ENCODE measurements at places on chromosomes 1 and 21.

GRCh38 chr1:187985897-187986654 lies 1157.3 kb downstream of the PLA2G4A start:
- no peak for DNase-seq

DNA sequence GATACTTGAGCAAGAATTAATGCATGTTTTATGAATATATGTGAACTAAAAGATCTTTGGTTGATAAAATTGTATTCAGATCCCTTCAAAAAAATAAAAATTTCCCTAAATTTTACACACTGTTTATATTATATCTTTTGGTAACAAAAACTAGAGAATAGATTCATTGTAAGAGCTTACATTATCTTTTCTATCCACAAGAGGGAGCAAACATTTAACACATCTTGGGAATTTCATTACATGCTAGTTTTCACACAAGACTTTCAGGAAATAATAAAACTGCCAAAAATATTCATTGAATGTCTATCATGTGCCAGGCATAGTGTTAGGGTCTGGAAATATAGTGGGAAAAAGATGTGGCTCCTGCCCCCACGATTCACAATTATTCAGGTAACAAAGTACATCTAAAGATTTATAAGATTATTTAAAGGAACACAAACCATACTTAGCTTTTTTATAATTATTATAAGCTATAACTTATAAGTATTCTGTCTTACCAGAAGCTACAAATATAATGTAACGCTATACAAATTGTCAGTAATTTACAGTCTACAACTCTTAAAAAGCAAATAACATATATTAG lies 30.6 kb downstream of the FAF1 start:
- no peak for DNase-seq

- no peak for DNase-seq
Observed at GRCh38 chr1:1052003-1052840, 21.9 kb downstream of the RNF223 start.

DNA sequence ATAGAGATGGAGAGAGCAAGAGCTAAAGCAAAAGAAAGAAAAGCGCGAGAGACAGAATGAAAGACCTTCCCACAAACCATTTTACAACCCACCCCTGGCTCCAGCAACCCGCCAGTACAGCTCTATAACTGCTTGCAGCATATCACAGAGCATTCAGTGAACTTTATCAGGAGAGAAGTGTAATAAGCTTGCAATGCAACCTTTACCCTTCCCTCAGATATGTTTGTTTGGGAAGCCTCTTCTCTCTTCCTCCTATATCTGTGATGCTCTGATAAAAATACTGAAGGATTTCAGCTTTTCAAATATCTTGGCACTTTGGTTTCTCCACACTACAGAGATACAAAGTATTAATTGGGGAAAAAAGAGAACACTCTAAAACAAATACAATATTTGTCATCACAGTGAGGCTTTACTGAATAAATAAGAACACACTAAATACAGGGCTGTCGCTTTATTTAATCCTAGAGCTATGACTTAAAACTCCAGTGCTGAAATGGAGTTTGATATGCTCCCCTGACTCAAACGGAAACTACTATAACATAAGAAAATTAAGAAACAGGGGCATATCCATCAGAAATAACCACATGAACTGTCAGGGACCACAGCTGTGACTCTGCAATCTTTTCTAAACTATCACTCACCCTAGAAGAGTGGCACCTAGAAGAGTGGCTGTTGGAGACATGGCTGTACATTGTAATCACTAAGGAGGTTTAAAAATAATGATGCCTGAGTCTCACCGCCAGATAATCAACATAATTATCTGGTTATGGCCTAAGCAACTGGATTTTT lies 6.7 kb downstream of the CRP start:
- DNase-seq: no peak

DNA sequence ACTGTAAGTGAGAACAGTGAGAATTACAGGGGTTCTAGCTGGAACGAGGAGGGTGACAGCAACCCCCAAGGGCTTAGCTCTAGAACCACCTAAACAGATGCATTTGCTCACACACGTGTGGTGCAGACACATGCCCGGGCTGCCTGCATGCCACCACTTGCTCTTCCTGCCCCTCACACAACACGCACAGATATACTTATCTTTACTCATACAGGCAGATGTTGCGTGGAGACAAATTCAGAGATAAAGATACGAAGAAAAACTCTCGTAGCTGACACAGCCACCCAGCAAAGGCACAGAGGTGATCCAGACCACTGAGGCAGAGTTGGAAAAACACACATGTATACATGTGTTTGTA lies 13.5 kb downstream of the VANGL1 start:
- DNase-seq: no peak

DNA sequence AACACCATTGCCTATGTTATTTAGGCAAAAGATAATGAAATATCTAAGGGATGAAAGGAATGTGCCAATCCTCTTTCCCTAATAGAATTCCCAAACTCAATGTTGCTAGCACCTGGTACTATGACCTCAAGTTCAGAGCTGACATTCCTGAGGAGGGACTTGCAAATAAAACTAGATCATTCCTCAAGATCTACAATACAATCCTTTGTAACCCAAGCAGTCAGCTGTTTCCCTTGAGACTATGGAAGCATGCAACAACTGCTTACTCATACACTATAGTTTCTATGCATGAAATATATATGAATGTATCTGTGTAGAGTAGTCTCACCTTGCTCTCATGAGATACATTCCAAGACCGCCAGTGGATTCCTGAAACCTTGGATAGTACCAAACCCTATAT lies 65.0 kb downstream of the ABL2 start:
- no peak for DNase-seq

GRCh38 chr1:87814573-87814972 lies 485.9 kb downstream of the LMO4 start:
- DNase-seq: no peak

DNA sequence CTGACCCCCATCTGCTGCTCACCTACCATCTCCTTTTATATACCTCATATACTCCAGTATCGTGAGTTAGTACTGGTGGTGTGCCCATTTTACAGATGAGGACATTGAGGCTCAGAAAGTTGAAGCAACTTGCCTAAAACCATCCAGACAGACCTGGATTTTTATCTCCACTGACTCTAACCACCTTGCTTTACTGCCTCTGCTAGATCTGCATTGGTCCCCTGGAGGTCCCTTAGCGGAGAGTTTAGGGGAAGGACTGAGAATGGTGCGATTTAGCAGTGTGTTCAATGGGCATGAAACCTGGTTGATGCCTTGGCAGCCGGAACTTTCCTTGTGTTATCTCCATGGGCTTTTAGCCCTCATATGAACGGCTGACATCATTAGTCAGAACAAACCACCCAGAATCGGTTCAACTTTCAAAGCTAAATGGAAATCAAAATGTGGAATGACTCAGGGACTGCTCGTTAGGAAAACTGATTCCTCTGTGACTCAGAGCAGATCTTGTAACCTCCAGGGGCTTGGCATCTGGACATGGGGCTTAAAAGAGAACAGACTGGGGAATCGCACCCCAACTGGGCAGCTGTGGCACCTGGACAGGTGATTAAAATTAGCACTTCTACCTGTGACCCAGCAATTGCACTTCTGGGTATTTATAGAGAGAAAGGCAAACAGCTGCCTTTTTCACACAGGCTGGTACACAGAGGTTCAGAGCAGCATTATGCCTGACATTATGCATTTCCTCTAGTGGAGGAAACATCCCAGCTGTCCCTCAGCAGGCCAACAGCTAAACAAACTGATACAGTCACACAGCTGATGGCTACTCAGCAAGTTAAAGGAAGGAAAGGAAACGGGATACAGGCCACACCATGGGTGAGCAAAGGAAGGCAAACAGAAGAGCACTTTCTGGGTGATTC lies 25.3 kb downstream of the TMEM51 start:
- no peak for DNase-seq

DNA sequence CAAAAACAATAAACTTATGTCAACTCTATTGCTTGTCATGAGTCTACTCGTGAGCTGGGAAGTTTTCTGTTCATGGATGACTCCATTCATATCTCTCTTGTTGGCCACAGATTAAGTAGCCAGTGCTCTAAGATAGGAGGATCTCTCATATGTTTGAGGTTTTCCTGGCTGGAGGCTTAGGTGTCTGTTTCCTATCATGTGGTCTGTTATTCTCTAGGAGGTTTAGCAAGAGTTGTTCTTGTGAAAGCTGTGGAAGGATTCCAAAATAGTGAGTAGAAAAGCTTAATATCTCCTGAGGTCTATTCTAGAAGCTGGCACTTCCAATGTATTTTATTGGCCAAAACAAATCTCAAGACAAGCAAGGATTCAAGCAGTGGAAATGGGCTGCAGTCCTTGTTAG lies 5.8 kb upstream of the KRTAP20-2 start:
- no peak for DNase-seq

DNA sequence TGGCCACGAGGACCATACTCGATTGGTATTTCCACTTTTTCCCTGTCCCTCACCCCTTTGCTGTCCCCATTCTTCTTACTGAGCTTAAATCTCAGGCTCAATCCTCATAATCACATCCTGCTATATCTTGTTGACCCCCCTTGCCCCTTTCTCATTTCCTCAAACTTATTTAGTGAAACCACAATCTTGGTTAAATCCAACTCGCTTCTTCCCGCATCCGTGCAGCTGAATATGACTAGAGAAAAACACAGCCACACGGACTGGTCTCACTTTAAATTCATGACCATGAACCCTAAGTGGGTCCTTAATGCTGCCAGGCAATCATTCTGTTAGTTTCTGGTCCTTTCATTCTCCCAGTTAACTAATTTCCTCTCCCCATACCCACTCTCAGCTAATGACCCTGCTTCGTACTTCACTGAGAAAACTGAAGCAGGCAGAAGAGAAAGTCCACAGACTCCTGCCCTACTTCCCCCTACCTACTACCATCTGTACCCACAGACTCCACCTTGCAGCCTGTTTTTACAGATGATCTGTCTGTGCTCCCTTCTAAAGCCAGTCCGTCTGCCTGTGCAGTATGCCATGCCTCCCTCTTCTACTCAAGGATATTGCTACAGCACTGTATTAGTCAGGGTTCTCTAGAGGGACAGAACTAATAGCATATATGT lies 96.8 kb upstream of the LMO4 start:
- no peak for DNase-seq

DNA sequence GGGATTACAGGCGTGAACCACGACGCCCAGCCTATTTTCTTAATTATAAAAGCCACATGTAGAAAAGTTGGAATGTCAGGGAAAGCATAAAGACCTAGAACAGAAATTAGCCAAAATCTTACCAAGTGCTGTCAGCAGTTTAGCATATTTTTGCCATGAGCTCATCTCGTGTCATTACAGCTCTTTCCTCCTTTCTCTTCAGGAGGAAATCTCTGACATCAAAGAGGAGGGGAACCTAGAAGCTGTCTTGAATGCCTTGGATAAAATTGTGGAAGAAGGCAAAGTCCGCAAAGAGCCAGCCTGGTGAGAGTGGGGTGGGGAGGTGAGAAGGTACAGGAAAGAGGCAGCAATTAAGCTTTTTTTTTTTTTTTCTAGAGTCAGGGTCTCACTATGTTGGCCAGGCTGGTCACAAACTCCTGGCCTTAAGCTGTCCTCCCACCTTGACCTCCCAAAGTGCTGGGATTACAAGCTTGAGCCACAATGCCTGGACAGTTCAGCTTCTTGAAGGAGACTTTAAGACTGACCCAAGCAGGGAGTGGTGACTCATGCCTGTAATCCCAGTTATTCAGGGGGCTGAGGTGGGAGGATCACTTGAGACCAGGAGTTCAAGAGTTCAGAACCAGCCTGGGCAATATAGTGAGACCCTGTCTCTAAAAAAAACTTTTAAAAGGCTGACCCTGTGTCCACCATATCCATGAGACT lies 8.4 kb upstream of the BGLAP start:
- no peak for DNase-seq

GRCh38 chr1:54967372-54967771 lies 13.1 kb upstream of the TMEM61 start:
- no peak for DNase-seq

DNA sequence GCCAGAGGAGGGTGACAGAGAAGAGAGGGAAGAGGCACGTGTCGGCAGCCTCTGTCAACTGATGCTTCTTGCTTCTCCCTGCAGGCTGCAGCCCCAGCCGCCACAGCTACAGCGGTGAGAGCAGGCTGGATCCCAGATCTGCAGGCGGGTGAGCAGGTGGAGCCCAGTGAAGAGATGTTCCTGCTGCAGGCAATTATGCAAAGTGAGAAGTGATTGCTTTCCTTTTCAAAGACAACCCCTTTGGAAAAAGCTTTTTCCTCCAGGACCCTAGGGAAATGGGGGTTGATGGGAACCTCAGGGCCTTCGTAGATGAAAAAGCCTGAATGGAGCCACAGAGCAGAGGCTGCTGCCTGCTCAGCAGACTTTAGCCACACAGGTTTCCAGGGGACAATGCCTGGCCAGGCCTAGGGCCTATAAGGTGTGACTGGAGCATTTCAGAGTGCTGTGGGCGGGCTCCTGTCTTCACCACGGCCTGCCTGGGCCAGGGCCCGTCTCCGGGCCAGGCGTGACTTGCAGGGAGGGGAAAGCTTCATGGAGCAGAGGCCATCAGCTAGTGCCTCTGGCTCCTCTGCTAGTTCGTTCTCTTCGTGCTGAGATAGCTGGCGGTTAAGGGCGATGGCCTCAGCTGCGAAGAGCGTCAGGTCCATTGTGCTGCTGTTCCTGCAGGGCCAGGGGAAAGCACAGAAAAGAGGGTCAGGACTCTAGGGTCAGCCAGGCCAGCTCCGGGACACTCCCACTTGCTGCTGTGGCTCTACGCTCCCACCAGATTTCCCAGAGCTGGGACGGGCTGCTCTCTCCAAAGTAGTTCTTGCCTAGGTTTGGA lies 6.9 kb upstream of the KNCN start:
- no peak for DNase-seq

DNA sequence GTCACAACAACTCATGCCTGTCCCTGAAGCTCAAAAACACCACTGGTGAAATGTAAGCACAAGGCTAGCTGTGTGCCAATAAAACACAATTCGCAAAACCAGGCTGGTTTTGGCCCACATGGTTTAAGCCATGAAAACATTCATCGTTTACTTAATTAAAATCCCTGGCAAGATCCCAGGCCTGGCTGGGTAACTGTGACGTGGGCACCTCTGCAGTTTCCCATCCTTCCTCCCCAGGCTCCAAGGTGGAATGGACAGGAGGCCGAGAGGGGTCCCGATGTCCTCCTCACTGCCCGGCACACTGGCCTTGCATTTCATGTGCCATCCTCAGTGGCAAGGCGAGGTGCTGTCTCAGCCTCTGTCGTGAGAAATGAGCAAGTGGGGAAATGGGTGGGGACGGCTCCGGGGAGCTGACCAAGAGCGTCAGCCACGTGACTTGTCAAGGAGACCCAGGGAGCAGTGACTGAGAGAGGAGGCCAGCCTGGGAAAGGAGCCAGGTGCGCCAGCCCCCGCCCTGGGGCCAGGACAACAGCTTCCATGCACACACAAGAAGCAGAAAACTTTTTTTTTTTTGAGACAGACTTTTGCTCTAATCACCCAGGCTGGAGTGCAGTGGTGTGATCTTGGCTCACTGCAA lies 153.1 kb upstream of the RAB4A start:
- no peak for DNase-seq

DNA sequence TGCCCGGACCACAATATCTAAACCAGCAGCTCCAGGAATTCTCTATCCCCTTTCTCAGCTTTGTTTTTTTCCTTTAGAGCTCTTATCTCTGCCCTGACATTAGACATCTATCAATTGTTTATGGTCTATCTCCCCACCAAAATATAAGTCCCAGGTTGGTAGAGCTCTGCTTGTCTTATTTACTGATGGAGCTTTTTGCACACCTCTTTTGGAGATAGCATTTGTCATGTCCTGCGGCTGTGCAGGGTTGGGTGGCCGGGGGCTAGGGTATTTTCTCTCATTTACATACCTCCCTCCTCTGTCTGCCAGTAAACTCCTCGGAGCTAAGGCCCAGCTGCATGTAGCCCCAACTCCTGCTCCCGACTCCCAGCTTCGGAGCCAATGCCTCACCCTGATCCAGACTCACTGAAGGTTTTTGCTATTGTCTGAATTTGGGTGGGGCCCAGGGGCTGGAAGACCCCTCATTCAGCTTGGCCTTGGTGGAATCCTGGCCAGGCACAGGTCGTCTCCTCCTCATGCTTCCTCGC lies 11.1 kb upstream of the PDE9A start:
- no peak for DNase-seq

Data from activated CD4-positive, alpha-beta T cell treated with anti-CD3 and anti-CD28 coated beads for 4 hours (primary cell).